SK-MEL-5 (cell line): ENCODE measurements at places on chromosomes 1 and 21. TPM values are rescaled to one million over a fixed set of nuclear protein-coding genes. Genes with fewer than 3 reads are reported as not detected.

- DNase-seq, result no peak
These were observed 1357.4 kb upstream of the ADGRL4 start for GRCh38 chr1:80363689-80364475.

- DNase-seq, result peak; percentile 51
These were observed 1.3 kb downstream of the EDARADD start for GRCh38 chr1:236395230-236395946.

DNA sequence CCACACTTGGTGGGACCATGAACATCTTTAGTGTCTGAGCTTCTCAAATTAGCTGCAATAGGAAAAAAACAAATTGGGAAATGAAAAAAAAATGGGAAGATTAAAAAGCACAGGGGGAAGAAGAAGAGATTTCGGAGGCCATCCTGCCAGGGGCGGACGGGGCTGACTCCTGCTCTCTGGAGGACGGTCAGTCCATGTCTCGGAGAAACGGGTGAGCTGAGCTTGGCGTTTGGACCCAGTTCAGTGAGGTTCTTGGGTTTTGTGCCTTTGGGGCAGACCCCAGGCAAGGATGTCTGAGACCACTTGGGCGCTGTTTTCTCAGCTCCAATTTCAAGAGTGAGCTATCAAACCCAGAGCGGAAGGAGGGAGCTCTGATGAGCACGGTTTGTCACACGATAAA lies 123.9 kb downstream of the PRDM2 start:
- no peak for DNase-seq

- DNase-seq, result no peak
These were observed 709 bp downstream of the PRELP start for GRCh38 chr1:203476216-203476814.

DNA sequence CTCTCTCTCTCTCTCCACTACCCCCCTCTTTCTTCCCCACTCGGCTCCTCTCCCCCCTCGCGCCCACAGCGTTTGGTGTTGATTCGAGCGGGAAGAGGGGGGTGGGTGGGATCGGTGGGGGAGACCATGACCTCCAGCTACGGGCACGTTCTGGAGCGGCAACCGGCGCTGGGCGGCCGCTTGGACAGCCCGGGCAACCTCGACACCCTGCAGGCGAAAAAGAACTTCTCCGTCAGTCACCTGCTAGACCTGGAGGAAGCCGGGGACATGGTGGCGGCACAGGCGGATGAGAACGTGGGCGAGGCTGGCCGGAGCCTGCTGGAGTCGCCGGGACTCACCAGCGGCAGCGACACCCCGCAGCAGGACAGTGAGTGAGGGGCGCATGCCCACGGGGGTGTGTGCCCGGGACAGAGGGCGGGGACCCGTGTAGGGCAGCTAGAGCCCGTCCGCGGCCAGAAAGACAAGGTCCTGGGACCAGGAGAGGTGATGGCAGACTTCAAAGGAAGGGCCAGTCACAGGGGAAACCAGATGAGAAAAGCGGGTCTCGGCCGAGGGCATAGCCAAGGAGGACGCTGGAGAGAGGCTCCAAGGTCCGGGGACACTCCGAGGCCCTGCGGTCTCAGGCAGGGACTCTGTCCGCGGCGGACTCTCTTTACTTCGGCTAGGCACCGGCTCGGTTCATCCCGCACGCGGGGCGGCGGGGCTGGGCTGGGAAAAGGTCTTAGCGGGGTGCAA lies at the start of gene PRRX1:
Gene PRRX1 (plus strand): TSS at position 39 of the 735 bp plus-strand sequence. CDS start 88 bp downstream, at position 127.
- no peak for DNase-seq

DNA sequence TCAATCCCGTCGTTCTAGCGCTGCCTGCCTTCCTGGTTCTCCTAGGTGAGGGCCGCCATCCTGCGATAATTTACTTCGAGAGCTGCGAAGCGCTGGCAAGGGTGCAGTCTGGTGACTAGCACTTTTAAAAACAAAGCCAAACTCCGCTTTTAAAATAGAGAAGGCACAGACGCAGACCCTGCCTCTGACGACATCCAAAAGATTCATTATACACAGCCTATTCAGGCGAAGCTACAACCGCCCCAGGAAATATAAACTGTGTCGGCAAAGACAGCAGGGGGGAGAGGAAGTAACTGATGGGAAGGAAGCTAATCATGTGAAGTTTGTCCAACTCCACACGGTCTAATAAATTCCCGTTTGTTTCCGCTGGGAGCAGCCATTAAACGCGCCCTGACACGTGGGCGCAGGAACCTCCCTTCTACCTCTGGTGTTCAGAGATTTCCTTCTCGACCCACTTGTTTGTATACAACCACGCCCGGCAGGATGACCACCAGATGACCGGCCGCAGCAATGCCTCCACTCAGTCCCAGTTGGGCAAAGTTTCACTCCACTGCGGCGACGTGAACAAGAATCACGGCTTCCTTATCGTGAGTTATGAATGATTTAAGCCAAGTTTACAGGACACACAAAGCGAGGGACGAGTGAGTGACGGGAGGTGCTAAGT lies 1.3 kb downstream of the GNG12 start:
- peak; percentile 99 for DNase-seq

- DNase-seq, result no peak
These were observed 104.8 kb downstream of the ATP5PO start for GRCh38 chr21:33810766-33811165.

- no peak for DNase-seq
These were observed 49.3 kb upstream of the POU2F1 start for GRCh38 chr1:167171286-167171929.

DNA sequence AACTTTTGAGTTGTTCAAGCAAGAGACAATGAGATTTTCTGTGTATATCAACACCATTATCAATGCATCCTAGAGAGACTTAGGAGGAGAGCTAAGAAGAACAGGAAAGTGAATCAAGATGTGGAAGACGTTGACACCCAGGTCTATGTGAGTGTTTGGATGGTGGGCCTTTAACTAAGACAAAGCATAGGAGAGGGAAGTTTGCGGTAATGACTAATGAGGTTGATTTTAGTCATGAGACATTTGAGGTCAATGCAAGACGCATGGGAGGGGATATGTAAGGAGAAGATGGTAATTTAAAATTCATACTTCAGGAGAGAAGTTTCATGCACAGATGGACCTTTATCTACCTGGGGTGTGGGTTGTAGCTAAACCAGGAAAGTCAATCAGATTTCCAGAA lies 269.6 kb downstream of the VAV3 start:
- no peak for DNase-seq

- peak; percentile 47 for DNase-seq
These were observed 1.8 kb downstream of the ATP2B4 start for GRCh38 chr1:203628201-203629015.

- DNase-seq, result no peak
These were observed 223.9 kb downstream of the S1PR1 start for GRCh38 chr1:101460739-101461138.

- no peak for DNase-seq
These were observed 78.7 kb downstream of the IFI44 start for GRCh38 chr1:78728359-78728758.

- DNase-seq, result no peak
These were observed 34.4 kb downstream of the MRPL39 start for GRCh38 chr21:25572861-25573310.

- DNase-seq, result peak; percentile 30
These were observed 194.8 kb downstream of the EIF4G3 start for GRCh38 chr1:20981915-20982314.

- DNase-seq, result no peak
These were observed 54.9 kb downstream of the KCNK1 start for GRCh38 chr1:233668725-233669294.

GRCh38 chr1:150164224-150164623 lies 14.5 kb downstream of the PLEKHO1 start:
- DNase-seq, result no peak

DNA sequence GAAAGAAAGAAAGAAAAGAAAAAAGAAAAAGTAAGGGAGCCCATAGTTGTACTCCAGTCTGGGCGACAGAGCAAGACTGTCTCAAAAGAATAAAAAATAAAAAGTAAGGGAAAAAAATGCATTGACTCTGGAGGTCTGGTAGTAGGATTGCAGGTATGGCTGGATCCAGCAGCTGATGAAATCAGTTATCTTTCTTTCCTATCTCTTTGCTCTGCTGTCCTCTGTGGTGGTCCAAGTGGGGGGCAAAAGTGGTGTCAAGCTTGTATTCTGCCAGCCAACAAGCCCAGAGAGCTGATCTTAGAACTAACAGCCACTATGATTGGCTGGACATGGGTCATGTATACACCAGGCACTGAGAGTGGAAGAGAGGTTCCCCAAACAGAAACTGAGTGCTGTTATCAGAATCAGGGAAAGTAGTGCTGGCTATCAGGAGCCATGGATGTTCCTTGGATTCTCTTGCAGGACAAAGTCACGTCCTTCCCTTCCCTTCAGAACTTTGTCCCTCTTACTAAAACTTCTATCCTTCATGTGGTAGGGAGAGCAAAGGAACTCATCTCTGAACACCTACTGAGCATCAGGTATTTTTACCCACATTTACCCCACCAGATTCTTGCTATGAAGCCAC lies 3.5 kb upstream of the FBLIM1 start:
- DNase-seq, result no peak

- DNase-seq, result no peak
These were observed 154.1 kb downstream of the ZBTB18 start for GRCh38 chr1:244205171-244205570.

GRCh38 chr1:40394491-40395172 lies 21.1 kb downstream of the SMAP2 start:
- DNase-seq, result no peak

- no peak for DNase-seq
These were observed 42.9 kb downstream of the UBR4 start for GRCh38 chr1:19167140-19167539.

- no peak for DNase-seq
These were observed at the start of gene CFAP45 for GRCh38 chr1:159900086-159900680. Gene CFAP45 (minus strand): TSS chr1:159900165. CDS start chr1:159900098, 67 bp downstream.

DNA sequence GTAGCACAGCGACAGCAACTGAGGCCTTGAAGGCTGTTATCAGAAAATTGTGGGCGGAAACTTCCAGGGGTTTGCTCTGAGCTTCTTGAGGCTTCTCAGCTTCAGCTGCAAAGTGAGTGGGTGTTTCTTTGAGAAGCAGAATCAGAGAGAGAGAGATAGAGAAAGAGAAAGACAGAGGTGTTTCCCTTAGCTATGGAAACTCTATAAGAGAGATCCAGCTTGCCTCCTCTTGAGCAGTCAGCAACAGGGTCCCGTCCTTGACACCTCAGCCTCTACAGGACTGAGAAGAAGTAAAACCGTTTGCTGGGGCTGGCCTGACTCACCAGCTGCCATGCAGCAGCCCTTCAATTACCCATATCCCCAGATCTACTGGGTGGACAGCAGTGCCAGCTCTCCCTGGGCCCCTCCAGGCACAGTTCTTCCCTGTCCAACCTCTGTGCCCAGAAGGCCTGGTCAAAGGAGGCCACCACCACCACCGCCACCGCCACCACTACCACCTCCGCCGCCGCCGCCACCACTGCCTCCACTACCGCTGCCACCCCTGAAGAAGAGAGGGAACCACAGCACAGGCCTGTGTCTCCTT lies at the start of gene FASLG:
Gene FASLG (plus strand): TSS at position 233 of the 583 bp plus-strand sequence. CDS start 99 bp downstream, at position 332.
- DNase-seq, result no peak

DNA sequence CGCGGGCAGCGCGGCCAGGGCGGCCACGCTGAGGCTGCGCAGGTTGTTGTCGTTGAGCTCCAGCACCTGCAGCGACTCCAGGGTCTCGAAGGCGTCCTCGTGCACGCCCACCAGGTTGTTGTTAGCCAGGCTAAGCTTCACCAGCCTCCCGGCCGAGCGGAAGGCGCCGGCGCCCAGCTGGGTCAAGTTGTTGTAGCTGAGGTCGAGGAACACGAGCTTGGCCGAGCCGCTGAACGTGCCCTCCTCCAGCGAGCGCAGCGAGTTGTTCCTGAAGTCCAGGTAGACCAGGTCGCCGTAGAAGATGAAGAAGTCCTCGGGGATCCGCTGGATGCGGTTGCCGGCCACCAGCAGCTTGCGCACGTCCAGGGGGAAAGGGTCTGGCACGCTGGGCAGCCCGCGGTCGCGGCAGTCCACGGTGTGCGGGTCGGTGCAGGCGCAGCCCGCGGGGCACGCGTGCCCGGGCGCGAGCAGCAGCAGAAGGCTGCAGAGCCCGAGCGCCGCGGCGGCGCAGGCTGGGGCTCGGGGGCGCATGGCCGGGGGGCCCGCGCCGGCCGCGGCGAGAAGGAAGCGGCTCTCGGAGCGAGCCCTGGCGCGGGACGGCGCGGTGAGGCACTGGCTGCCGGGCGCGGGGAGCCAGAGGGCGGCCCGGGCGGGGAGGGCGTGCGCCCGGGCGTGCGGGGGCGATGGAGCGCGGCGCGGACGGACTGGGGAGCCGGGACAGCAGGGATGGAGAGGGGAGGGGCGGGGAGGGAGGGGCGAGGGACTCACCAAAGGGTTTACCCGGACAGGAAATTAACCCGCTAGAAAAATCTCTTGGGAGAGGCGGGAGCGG lies 524 bp downstream of the LRRC38 start:
- no peak for DNase-seq

DNA sequence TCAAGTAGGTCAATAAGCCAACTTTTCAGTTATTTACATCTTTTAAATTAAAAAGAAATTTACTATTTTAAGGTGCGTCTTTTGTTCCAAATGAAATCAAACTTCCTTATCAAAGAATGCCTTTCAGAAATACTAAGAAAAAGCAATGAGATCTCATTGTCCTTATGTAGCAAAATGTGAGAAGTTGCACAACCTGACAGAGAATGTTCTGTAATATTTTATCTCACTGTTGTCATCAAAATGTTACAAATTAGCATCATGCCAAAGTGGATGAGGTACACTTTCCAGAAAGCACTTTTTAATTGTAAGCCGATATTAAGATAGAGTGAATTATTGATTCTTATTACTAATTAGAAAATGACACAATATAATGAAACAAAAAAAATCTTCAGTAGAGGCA lies 50.4 kb downstream of the KCNT2 start:
- no peak for DNase-seq

GRCh38 chr1:169070547-169070946 lies 35.9 kb upstream of the ATP1B1 start:
- no peak for DNase-seq

DNA sequence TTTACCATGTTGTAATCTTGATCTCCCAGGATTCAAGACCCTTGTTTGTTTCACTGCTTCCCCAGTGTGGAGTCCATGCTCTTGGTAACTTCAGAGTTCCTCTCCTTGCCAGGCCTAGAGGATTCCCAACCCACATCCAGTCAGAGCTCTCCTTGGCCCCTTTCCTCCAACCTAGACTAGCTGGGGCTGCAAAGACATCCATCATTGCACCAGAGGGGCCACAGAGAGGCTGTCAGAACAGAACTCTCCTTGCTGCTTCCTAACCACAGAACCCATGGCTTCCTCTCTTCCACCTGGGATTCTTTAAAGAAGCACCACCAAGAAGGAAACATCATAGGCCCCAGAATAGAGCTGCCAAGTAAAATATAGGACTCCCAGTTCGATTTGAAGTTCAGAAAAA lies 81.0 kb downstream of the HMGB4 start:
- DNase-seq, result no peak

GRCh38 chr1:110255392-110255787 lies 45.3 kb downstream of the KCNC4 start:
- no peak for DNase-seq

- no peak for DNase-seq
These were observed 272.4 kb downstream of the DUSP10 start for GRCh38 chr1:221469476-221469875.

Gene TACSTD2
- not detected in 2 replicates for total RNA-seq

Gene TGFB2
- total RNA-seq, result 1.8 and 2.1 TPM in 2 replicates

Gene ZNF695
- 0.08 and 0.72 TPM in 2 replicates for total RNA-seq

Gene CPTP
- total RNA-seq, result 19.6 and 22.2 TPM in 2 replicates

Gene CFHR5
- not detected in 2 replicates for total RNA-seq

Gene FCRL5
- total RNA-seq, result not detected in 2 replicates

Gene CA6
- total RNA-seq, result 0.26 and 0.53 TPM in 2 replicates

Gene MATN1
- 0.08 and 0.18 TPM in 2 replicates for total RNA-seq

Gene OR10K2
- total RNA-seq, result not detected in 2 replicates

Gene SIPA1L2
- 9.2 and 9.5 TPM in 2 replicates for total RNA-seq

Gene KRTAP12-2
- not detected in 2 replicates for total RNA-seq

Gene NSUN4
- total RNA-seq, result 8.7 and 10.2 TPM in 2 replicates
